ENCODE measurements at places on chromosomes 1 and 21. TPM values are rescaled to one million over a fixed set of nuclear protein-coding genes. Genes with fewer than 3 reads are reported as not detected.

VASH2 gene
- total RNA-seq, result 0.11 TPM

CA14 gene
- total RNA-seq, result not detected

DNA sequence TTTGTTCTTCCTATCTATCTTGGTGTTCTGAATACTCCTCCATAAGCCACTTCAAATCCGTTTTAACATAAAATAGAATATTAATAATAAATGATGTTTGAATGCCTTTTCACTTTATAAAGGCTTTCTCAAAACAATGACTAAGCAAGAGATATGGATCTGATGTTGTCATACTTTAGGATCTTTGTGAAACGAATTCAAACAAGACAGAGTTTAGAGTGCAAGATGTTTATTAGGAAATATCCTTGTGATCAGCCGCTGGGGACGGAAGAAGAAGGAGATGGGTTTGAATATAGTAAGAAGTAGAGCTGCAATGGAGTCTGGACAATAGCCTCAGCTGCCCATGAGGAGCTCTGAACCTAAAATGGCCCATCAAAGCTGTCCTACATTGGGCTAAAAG lies 351.8 kb downstream of the NEGR1 start:
- no peaks in the 10 kb centered on the region for H3K27me3 ChIP-seq
- no peaks in the 10 kb centered on the region for H3K4me1 ChIP-seq
- no peak overlapping the region for H3K27ac ChIP-seq
- no peak overlapping the region for H3K4me3 ChIP-seq

GRCh38 chr21:37044643-37045042 lies 28.2 kb downstream of the PIGP start:
- no peaks in the 10 kb centered on the region for H3K36me3 ChIP-seq
- DNase-seq, result no peak
- H3K27ac ChIP-seq, result no peak overlapping the region
- no peak overlapping the region for H3K4me3 ChIP-seq

DNA sequence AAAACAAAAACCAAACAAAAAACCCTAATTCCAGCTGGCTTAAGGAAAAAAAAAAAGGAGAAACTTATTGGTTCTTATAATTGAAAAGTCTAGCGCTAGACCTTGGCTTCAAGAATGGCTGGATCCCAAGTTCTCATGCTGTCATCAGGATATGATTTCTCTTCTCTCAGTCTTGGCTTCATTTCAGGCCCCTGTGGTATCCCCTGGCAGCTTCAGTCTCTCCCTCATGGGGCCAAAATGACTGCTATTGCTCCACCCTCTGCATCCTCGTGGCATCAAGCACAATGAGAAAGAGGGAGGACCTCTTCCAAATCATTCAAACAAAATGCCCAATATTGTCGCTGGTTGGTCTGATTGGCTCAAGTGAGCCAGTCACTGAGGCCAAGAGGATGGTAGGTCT lies 80.7 kb downstream of the GIPC2 start:
- H3K27me3 ChIP-seq, result no peaks in the 10 kb centered on the region
- H3K27ac ChIP-seq, result no peak overlapping the region
- H3K4me3 ChIP-seq, result no peak overlapping the region
- H3K36me3 ChIP-seq, result no peaks in the 10 kb centered on the region
- DNase-seq, result no peak

DNA sequence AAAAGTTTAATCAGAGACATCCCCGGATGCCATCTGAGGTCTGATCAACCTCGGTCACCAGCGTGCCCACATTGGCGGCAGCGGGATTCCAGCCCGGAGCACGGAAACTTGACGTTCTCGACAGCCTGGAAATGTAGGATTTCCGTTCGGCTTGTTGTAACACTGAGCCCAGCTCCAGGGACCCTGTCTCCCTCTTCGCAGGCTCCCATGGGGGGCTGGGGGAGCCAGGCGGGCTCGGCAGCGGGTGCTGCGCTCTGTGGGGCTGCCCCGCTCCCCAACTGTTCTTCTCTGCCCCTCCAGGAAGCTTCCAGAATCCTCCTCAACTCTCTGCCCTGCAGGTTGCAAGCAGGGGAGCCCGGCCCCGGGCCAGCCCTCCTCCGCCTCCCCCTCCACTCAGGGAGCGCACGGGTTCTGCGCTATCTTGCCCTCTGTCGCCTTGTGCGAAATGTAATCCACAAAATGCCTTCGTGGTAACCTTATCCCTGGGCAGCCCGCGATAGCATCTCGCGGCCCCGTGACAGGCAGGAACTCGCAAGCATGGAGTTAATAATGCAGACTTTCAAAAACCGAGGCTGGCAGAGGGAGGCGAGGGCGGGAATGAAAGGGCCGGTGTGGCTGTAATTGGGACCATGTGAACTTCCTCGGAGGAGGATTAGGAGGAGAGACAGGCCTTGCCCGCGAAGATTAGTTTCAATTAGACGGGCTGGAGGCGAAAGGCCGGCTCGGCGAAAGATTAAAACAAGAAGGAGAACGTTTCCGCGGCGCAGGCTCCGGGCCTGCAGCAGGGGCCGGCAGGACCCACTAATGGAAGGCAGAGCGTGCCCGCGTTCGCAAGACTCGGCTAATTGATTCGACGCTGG lies 53.9 kb upstream of the TTC34 start:
- no peaks in the 10 kb centered on the region for H3K36me3 ChIP-seq
- DNase-seq, result no peak
- no peaks in the 10 kb centered on the region for H3K27me3 ChIP-seq

GRCh38 chr21:43340491-43341377 lies 86.2 kb downstream of the SIK1 start:
- no peaks in the 10 kb centered on the region for H3K4me1 ChIP-seq
- H3K4me3 ChIP-seq, result no peak overlapping the region
- H3K27me3 ChIP-seq, result no peaks in the 10 kb centered on the region
- DNase-seq, result no peak

GRCh38 chr1:18041685-18042355 lies 65.8 kb upstream of the IGSF21 start:
- peaks cover 3% of the 10 kb centered on the region for H3K4me1 ChIP-seq
- H3K27ac ChIP-seq, result no peak overlapping the region
- H3K36me3 ChIP-seq, result no peaks in the 10 kb centered on the region
- DNase-seq, result no peak
- peaks cover 12% of the 10 kb centered on the region for H3K27me3 ChIP-seq

All from activated CD8-positive, alpha-beta T cell treated with anti-CD3 and anti-CD28 coated beads for 36 hours (primary cell).